C1 segment of cervical spinal cord (tissue), 14 donors: ENCODE measurements at places on chromosomes 7 and 10.
A peak's percentile ranks its signal among the peaks of the same experiment; 100 is the strongest.

- no peak for DNase-seq
Observed at GRCh38 chr7:89053130-89053529, 257.6 kb upstream of the TEX47 start.

GRCh38 chr10:29559996-29560395 is 74.8 kb downstream of the SVIL start:
- DNase-seq, result no peak

GRCh38 chr10:127040756-127041155 is 135.5 kb downstream of the DOCK1 start:
- no peak for DNase-seq

GRCh38 chr7:83824214-83824613 is 175.3 kb upstream of the SEMA3E start:
- DNase-seq, result no peak

- no peak for DNase-seq
Observed at GRCh38 chr7:139362302-139362701, 2.6 kb downstream of the LUC7L2 start.

GRCh38 chr7:81447351-81447952 is 322.4 kb downstream of the HGF start:
- no peak for DNase-seq

- DNase-seq, result no peak
Observed at GRCh38 chr10:76879116-76879913, 758.3 kb downstream of the KCNMA1 start.

DNA sequence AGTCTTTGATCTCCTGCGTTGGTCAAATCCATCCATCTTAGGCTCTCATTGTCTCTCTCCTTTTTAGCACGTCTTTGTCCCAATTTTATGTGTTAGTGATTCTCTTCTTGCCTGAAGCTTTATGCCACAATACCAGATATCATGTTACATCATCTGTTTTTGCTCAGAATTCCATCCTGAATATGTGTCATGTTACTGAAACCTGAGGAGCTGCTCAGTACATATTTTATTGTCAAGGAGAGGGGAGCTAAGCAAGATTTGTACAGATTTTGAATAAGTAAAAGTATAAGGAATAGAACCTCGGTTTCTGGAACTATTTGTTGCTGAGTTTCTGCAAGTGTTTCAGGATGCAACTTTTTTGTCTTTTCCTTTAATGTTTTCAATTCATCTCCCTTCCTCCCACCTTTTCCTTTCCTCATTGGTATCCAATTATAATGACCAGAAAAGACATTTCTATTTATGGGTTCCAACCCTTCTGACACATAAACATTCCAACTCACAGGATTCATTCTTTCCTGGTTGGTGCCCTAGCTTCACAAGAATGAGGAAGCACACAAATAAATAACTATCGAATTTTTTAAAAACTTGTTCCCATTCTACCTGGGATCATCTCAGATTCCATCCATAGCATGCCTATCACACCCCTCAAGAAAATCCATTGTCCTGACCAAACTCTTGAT is 291.8 kb downstream of the CRPPA start:
- DNase-seq, result no peak

DNA sequence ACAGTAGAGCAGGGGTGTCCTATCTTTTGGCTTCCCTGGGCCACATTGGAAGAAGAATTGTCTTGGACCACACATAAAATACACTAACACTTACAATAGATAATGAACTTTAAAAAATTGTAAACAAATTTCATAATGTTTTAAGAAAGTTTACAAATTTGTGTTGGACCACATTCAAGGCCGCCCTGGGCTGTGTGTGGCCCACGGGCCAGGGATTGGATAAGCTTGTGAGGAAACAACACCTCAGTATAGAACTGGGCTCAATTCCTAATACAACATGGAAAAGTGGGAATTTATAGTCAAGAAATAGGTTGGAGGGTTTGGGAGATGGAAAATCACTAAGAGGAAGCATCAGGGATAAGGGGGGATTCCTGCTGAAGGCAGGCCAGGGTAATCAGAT is 17.7 kb downstream of the ZNF277 start:
- no peak for DNase-seq

- DNase-seq, result no peak
Observed at GRCh38 chr7:145696071-145696470, 420.5 kb upstream of the CNTNAP2 start.

- DNase-seq, result no peak
Observed at GRCh38 chr7:8092140-8092539, 123.5 kb downstream of the GLCCI1 start.

DNA sequence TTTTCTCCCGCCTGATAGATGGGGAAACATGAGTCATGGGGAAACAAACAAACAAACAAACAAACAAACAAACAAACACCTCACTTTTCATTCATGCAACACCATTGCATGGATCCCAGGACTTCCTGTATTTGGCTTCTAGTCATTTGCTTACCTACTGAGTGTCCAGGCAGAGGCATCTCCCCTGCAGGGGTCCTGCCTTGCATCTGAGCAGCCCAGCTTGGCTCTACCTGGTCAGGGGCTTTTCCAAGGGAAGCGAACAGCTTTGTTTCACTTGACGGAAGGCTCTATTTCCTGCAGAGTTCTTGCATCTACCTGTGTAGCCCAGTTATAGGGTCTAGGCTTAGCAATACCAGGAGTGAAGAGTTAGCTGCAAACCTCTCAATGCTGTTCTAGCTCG is 374.2 kb downstream of the GATA3 start:
- DNase-seq, result no peak

DNA sequence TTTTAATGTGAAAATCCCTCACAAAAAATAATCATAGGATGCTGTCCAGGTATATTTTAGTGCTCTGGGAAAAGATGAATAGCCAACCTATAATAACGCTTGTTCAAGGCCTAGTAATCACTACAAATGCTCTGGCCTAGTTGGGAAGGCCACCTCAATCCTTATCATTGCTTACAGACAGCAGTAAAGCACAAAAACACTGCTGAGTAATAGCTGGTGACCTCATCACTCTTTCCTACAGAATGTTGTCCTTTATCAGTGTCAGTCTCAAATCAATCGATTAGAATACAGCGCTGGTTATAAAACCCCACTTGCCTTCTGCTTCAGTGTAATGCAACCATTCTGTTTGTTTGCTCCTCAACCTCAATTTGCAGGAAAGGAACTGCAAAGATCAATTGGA is 72.6 kb upstream of the STEAP1 start:
- DNase-seq, result no peak

DNA sequence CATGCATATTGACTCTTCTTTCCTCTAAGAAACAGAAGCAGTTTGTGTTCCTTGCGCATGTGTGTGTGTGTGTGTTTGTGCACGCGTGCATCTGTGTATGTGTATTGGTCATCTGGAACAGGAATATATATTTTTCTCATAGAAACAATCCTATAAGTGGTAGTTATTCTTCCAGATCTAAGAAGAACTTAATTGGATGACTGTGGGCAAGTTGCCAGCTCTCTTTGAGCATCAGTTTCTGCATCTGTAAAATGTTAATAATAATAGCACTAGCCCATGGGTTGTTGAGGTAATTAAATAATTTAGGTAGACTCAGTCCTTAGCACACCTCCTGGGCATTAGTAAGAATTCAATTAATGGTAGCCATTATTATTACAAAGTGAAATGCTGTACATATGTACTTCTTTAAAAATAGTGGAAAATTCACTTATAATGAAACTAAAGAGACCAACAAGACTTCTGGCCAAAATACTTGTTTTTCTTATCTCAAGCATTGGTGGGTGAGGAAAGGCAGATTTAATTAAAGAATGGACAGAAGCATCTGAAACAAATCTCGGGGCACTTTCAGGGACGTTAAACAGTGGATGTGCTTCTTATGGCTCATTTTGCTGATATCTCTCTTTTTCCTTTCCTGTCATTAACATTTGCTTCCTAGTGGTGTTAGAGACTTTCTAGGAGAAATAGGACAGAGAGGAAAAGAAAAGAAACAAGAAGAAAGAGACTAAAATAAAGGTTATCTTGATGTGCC is 124.9 kb upstream of the HABP2 start:
- DNase-seq, result no peak

DNA sequence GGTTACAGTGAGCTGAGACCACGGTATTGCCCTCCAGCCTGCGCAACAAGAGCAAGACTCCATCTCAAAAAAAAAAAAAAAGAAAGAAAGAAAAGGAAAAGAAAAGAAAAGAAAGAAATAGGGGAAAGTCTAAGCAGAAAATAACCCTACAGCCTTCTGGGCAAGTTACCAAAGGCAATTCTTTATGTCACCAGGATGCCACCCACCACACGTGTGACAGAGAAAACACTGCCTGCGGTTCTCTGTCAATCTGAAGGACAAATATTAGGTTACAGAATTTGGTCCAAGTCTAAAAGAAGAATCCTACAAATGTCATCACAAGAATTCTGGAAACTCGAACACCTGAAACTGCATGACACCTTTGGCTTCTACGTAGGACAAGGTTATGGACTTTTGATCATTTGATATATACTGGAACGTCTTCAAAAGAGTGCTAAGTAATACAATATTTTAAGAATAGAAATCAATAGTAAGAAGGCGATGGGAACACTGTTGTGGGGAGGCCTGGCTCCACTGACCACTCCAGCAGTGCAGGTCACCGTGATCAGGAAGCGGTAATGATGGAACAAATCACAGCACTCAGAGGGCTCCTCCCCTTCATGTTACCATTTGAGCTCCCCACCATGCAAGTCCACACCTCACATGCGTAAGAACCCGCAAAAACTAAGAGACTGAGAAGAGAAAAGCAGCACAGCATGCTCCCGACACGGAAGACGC is 75.8 kb downstream of the MAD1L1 start:
- no peak for DNase-seq

- DNase-seq, result no peak
Observed at GRCh38 chr10:116287906-116288501, 15.0 kb upstream of the GFRA1 start.

- DNase-seq, result no peak
Observed at GRCh38 chr7:40483630-40484029, 348.8 kb downstream of the SUGCT start.

DNA sequence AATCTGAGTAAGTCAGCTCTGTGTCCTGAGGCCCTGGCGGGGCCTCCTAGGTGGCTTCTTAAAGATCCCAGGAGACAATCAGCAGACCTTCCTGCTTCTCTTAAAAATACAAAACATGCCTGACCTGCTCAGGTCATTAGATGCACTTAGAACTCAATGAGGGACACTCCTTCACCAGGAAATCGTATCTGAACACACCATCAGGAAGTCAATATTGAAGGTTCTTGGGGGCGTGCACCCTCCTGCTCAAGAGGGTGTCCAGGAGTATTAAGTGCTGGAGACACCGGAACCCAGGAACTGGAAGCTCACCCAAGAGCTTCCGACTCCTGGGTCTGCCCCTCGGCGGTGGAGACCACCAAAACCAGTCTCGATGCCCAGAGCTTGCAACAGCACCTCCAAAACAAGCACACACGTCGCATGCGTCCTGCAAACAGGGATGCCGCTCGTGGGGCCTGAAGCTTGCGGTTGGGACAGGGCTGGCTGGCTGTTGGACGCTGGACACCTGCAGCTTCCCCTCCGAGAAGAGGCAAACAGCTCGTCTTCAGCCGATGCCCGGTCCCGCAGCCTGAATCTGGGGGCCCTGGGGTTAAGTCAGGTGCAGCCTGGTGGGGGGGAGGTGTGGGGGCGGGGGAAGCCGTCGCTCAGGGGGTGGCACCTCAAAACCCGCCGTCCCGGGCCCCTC is 803 bp downstream of the RAPGEF5 start:
- DNase-seq, result no peak

- DNase-seq, result peak; percentile 29
Observed at GRCh38 chr10:77925410-77925794, 1.2 kb downstream of the DLG5 start.

DNA sequence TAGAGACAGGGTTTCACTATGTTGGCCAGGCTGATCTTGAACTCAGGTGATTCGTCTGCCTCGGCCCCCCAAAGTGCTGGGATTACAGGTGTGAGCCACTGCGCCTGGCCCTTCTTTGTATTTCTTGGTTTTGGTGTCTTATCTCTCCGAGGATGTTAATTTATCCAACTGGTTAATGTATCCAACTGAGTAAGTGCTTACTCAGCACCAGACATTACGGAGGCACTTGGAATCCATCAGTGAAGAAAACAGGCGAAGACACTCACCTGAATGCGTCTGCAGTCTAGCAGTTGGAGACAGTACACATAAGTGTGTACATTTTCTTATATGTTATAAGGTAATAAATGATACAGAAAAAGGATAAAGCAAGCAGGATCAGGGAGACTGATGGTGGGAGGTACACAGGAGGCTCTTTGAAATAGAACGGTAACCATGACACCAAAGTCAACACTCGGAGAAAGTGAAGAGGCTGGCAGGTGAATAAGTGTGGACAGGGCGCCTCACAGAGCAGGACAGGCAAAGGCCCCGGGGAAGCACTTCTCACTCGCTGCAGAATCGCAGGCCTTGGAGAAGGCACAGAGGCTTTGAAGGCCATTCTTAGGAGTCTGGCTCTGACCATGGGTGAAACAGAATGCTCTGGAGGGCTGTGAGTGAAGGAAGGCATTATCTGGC is 73.1 kb downstream of the LANCL2 start:
- no peak for DNase-seq

- no peak for DNase-seq
Observed at GRCh38 chr10:129161150-129161549, 305.9 kb upstream of the MGMT start.

- DNase-seq, result no peak
Observed at GRCh38 chr10:27349987-27350386, 109.4 kb upstream of the ACBD5 start.

DNA sequence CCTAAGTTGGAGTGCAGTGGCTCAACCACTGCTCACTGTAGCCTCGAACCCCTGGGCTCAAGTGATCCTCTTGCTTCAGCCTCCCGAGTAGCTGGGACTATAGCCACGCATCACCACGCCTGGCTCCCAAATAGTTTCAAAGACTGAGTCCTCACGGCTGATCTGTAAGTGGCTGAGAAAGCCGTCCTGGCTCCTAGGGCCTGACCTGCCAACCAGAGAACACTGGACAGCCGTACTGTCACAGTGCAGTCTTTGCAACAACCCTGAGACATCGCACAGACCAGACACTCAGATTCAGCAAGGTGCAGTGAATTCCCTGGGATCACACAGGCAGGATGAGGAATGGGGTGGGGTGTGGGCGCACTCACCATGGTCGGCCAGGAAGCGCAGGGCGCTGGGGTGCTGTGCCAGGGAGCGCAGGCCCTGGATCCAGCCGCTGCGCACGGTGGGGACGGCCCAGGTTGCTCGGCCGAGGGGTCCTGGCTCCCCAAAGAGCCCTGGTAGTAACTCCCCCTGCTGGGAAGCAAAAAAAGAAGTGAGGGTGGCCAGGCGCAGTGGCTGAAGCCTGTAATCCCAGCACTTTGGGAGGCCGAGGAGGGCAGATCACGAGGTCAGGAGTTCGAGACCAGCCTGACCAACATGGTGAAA is 10.7 kb downstream of the BRAT1 start:
- no peak for DNase-seq

DNA sequence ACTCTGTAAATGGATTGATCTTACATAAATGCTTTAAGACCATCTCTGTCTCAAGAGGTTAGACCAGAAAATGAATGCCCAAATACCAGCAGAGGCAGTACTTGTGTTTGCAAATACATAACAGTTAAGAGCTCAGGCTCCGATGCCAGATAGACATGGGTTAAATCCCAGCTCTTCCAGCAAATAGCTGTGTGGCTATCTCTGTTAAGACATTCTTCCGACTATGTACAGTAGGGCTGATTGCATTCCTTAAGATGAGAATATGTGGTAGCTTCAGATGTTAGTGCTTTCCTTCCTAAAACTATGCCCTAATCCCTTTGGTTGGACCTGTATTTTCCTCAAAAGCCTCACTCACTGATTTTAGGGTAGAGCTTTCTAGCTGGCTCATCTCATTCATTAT is 2.2 kb downstream of the IDE start:
- DNase-seq, result no peak

GRCh38 chr7:155881471-155882350 is 69.4 kb upstream of the SHH start:
- no peak for DNase-seq

- DNase-seq, result peak; percentile 64
Observed at GRCh38 chr7:122694697-122695096, 4.2 kb downstream of the RNF133 start.
